ENCODE measurements at places on chromosomes 12 and 14. TPM values are rescaled to one million over a fixed set of nuclear protein-coding genes. Genes with fewer than 3 reads are reported as not detected.
A peak's percentile ranks its signal among the peaks of the same experiment; 100 is the strongest.

The LRRC43 gene
- not detected for polyA plus RNA-seq

The CREBL2 gene
- 9.1 TPM for polyA plus RNA-seq

The TBC1D30 gene
- 0.49 TPM for polyA plus RNA-seq

The MYH7 gene
- polyA plus RNA-seq = not detected

The NEUROD4 gene
- not detected for polyA plus RNA-seq

The CEP128 gene
- 3.3 TPM for polyA plus RNA-seq

GRCh38 chr12:106119301-106119700 is 19.5 kb downstream of the NUAK1 start:
- no peak for DNase-seq

DNA sequence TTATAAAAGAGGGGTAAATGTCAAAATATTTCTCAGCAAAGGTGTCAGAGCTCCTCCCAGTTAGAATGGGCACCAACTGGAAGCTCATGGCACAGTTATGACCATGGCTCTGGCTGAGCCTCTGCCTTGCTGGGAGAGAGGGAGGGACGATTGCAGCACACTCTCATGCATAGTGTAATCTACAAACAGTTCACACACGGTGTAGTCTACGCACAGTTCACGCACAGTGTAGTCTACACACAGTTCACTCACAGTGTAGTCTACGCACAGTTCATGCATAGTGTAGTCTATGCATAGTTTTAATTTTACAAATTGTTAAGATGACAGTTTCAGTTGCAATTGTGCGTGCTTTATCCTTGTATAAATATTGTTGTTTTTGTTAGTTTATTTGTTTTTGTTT is 1474.6 kb upstream of the TMEM132C start:
- DNase-seq = no peak

GRCh38 chr14:100067971-100068959 is 3.0 kb downstream of the EVL start:
- DNase-seq = peak; percentile 79

GRCh38 chr12:56086096-56086495 is 6.1 kb downstream of the ERBB3 start:
- peak; percentile 72 for DNase-seq

DNA sequence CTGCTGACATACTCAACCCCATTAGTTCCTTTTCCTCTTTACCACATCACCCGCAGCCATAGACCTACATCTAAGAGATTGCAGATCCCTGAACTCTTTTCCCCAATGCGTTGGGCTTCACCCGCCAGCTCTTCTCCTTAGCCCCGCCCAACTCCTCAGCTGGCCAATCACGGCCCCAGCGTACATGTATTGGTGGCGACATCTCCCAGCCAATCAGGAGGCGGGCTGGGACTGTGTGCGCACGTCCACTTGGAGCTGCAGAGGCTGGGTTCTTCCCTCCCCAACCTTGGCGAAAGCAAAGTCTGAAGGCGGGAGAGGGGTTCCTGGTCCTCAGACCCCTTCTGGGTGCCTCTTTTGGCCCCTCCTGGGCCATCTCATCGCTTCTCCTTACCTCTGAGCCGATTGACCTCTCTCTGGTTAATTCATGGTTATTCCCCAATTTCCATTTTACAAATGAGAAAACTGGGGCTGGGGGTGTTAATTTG is 11.0 kb downstream of the PDE1B start:
- peak; percentile 9 for DNase-seq
